ENCODE measurements at places on chromosomes 2 and 18.
A peak's percentile ranks its signal among the peaks of the same experiment; 100 is the strongest.

GRCh38 chr2:126620302-126620701 lies 35.7 kb upstream of the GYPC start:
- no peak for DNase-seq

- no peak for DNase-seq
Measured at GRCh38 chr2:174568425-174568824, 29.2 kb downstream of the WIPF1 start.

DNA sequence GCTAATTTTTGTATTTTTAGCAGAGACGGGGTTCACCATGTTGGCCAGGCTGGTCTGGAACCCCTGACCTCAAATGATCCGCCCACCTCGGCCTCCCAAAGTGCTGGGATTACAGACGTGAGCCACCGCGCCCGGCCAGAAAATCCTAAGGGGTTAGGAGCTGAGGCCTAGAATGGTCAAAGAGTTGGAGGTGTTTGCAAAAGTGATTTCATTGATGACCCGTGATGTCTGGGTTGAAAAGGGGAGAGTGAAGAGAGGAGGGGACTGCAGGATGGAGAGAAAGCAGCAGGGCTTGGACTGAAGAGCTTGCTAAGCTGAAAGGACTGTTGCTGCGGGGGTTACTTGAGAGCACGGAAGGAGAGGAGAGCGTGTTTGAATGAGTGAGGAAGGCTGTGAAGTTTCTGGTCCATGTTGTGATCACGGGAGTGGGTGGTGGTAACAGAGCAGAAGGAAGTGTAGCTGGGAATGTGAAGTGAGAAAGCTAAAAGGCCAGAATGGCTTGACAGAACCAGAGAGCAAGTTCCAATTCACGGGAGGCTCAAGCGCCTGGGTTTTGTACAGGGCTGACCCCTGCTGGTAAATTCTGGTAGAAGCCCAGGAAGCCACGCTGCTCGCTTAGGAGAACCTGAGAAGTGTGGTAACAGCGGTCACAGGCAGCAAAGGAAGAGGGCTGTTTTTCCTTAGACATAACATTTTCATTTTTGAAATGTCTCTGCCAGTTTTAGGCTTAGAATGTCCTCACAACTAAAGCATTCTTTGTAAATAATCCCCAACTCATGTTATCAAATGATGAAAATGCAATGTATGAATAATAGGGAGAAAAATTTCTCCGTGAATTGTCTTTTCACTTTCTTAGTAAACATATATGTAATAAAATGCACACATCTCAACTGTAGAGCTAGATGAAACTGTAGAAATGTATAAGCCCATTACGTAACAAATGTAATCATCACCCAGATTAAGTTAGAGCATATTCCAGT lies 40.5 kb upstream of the ACTR2 start:
- peak; percentile 37 for DNase-seq

- DNase-seq = no peak
Measured at GRCh38 chr2:176747928-176748327, 464.7 kb upstream of the HNRNPA3 start.

DNA sequence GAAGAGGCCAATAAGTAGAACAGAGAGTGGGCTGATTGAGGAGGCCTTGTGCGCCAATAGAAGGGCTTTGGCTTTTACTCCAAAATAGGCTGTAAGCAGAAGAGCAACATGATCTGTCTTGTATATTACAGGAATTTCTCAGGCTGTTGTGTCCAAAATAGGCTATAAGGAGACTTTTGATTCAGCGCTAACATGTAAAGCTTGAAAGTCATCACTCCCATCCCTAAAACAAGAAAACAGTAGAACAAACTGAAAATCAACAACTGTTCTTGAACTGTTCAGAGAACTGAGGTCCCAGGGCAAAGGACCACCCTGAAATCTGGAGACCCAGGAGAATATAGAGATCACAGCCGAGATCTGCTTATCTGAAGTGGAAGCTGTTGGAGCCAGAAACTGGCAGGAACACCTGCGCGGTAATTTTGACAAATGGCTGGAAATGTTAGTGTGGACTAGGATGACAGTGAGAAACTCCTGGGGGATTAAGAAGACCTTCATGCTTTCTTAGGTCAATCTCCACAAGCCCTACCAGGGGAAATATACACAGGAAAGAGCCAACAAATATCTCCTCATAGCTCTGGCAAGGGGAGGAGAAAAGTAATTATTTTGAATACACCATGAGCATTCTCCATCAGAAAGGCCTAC lies 258.6 kb downstream of the RBM43 start:
- DNase-seq = no peak
